ENCODE measurements at places on chromosomes 12 and 14.

GRCh38 chr14:70009961-70010360 lies 130.7 kb downstream of the SMOC1 start:
- DNase-seq = no peak

GRCh38 chr14:105313381-105314286 lies 914 bp upstream of the PACS2 start:
- DNase-seq = no peak

GRCh38 chr14:55571125-55571889 lies 8.7 kb upstream of the KTN1 start:
- DNase-seq = no peak

DNA sequence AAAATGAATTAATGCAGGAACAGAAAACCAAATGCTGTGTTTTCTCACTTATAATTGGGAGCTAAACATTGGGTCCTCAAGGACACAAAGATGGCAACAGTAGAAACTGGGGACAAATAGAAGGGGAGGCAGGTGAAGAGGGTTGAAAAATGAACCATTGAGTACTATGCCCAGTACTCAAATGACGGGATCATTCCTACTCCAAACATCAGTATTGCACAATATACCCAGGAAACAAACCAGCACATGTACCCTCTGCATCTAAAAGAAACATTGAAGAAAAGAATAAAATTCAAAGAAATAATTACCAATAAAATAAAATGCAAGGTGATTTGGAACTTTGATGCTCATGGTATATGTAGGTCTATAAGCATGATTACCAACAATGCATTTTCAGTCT lies 110.8 kb downstream of the LMO3 start:
- no peak for DNase-seq

DNA sequence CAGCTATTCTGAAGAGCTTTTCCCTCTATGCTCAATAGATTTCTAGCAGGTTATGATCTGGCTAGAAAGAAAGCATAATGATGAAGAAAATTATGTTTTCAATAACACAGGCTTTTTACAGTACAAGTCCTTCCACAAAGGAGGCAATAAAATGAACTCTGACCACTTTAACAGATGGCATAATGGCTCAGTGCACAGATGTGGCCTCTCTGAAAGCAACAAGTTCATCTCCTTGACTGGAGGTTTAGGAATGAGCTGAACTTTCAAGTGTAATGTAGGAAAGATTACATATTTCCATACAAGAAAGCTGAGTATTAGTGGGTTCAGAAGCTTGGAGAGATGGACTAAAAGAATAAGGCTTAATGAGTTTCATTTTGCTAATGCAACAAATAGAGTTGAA lies 147.4 kb downstream of the EFCAB11 start:
- no peak for DNase-seq
